Activated gamma-delta T cell treated with anti-CD3 and anti-CD28 coated beads, Interleukin-2, amount 50 U/mL, for 16 hours (primary cell): ENCODE measurements at places on chromosomes 3 and 15.

DNA sequence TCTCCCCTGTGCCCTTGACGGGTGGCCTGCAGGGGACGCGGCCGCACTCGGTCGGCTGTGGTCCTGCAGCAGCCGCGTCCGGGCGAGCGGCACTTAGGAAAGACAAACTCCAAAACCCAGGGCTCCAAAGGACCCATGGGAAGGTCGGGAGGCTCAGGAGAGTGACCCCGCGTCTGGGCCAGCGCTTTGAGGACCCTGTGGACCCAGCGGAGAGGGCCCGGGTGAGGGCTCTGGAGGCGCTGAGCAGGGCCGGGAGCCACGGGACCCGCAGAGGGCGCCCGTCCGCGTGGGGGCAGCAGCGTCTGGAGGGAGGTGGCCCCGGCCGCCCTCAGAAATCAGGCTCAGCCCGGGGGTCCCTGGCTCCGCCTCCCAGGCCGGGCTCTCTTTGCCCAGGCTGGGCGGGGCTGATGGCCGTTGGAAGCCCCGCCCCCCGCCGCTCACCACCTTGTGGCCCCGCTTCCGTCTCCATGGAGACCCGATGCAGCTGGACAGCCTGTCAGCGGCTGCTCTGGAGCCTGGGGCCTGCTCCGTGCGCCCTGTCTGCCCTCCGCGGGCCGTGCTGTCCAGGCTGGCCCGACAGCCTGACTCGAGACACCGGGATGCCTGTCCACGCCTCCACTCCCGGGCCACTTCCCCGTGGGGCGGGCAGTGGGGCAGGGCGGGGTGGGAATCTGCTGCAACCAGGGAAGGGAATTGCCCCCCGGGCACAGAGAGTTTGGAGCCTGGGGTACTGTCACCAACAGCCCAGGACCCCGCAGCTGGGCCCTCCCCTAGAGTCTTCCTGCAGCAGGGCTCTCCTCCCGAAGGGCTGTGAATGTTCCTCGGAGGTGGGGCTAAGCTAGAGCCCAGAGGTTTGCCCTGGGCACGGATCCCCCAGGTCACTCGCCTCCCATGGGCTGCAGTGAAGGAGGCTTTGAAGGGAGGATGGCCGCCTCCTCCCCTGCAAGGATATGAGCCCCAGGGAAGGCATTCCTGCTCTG is 34.8 kb upstream of the RPL32 start:
- no peak for DNase-seq

- DNase-seq = no peak
Observed at GRCh38 chr3:29282427-29283230, 1.8 kb downstream of the RBMS3 start.

- DNase-seq = no peak
Observed at GRCh38 chr15:81480645-81481053, 106.6 kb upstream of the TMC3 start.

- DNase-seq = no peak
Observed at GRCh38 chr3:187648177-187648576, 22.0 kb downstream of the SST start.

GRCh38 chr15:53580366-53580765 is 179.1 kb downstream of the WDR72 start:
- DNase-seq = no peak

- DNase-seq = no peak
Observed at GRCh38 chr3:157117875-157118654, 41.9 kb downstream of the CCNL1 start.

DNA sequence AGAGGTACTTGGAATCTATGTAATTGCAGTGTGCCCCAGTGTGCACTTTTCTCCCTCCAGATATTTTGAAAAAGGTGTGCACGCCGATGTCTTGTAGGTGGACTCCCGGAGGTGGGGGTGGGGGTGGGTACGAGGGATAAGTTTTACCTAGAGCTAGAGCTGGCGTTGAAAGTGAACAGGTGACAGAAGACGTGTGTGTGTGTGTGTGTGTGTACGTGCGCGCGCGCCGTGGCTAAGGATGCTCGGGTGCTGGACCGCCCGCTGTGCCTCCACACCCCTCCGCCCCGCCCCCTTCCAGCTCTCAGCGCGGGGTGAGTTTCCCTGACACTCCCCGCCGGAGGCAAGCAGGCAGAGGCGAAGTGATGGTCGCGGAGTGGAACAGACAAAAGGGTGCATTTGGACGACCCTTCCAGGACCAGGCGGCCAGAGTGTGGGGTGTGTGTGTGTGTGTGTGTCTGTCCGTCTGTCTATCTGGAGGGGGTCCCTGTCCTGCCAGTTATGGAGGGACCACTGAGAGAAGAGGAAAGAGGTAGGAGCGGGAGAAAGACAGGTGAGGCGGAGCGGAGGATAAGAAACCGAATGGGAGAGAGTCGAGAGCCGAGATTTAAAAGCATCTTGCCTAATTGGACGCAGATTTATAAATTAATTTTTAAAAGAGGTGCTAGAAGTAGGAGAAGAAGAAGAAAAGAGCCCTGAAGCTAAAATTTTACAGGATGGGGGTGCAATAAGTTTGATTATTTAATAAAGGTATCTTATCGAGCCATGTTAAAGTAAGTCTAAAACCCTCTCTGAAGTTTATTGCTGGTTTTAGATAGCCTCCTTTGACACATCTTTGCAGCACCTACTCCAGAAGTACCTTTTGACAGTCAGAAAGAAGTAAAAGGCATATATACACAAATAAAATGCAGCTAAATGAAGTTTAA is 335.8 kb upstream of the THRB start:
- DNase-seq = no peak

GRCh38 chr3:150145659-150146058 is 175.0 kb upstream of the PFN2 start:
- DNase-seq = no peak

- no peak for DNase-seq
Observed at GRCh38 chr3:177802151-177802900, 605.0 kb upstream of the TBL1XR1 start.

- DNase-seq = no peak
Observed at GRCh38 chr3:101170806-101171558, 149.4 kb downstream of the IMPG2 start.

GRCh38 chr3:134445636-134446035 is 40.1 kb downstream of the ANAPC13 start:
- DNase-seq = no peak

GRCh38 chr15:54803134-54803808 is 393.5 kb downstream of the RSL24D1 start:
- DNase-seq = no peak

DNA sequence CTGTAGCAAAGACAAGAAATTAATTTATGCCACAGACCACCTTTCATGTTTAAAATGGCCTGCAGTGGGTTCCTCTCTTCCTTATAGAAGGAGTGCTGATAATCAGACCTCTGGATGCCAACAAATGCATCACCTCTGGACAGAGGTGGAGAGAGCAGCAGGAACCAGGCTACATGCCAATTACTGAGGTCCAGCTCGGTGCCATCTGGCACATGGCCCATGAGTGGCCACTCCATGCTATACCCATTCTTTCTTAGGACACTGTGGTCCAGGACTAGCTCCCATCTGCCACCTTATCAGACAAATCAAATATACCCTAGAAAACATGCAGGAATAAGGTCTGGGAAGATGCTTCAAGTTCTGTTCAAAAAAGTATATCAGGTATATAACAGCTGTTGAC is 60.7 kb downstream of the TBC1D2B start:
- DNase-seq = no peak

- DNase-seq = no peak
Observed at GRCh38 chr3:111734652-111735051, 124.4 kb upstream of the PHLDB2 start.

GRCh38 chr3:149472030-149472797 is 2.3 kb upstream of the TM4SF4 start:
- no peak for DNase-seq

DNA sequence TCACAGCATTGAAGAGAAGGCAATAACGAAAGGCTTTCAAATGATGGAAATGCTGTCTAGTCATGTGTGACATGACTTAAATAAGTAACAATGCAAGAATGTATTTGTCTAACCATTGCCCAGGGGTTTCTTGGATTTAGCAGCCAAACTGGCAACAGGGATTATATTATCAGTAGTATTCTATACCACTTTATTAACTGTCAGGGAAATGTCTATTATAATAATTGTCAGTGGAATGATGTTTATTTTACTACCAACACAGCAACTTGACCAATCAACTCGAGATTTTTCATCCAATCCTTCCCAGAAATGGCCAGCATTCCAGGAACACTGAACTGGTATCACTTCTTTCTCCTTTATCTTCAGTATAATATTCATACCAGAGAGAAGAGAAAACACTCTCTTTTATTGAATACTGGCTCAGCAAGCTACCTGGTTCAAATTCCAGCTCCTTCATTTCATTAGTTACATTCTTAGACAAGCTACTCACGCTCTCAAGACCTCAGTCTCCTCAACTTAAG is 66.2 kb downstream of the FOXP1 start:
- DNase-seq = no peak

GRCh38 chr3:156353563-156353962 is 201.4 kb downstream of the SSR3 start:
- no peak for DNase-seq

DNA sequence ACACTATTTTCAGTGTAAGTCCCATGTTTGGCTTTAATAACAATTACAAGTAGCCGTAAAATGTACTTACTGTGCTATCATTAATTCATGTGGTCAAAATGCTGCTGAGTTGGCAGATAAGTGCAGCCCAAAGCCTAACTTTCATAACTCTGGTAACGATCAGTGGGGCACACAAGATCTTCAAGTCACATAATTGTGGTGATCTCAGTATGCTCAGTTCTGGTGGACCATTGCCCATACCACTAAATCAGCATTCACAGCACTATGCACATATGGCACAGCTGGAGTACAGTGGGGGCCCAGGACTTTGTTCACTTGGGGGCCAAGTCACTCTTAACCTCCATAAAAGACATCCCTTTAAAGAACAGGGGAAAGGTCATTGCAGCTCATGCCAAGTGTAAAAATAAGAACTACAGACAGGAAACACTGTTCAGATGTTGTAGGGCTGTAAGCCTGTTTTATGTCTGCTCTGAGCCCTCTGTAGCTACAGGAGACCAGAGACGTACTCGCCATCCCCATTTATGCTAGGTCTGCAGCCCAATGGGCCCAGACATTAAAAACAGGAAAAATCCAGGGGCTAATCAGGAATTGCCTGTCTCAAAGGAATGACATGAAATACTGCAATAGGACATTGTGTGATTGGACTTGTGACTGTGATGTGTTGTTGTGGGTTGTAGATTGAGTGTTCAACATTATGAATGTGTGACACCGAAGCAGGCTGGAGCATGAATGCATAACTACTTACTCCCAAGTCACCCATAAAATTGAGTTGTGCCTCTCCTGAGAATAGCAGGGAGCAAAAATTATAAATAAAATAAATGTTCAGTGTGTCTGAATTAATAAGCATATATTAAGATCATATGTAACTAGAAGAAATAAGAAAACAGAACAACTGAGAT is 282.5 kb upstream of the EPHA3 start:
- DNase-seq = no peak

DNA sequence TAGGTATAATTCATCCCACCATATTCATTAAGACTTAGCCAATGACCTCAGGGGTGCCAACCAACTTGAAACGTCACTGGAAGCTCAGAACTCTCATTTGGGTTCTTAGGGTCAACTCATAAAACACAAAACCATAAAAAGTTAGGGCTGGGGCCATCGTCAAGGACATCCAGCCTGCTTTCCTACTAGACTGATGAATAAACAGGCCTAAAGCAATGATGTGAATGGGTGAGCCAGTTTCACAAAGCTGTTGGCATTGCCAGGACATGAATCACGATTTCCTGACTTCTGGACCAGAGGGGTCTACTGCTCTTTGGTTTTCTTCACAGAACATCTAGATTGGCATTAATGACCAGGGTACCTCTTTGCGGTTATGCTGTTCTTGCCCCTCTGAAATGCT is 64.7 kb downstream of the EOMES start:
- no peak for DNase-seq

- DNase-seq = no peak
Observed at GRCh38 chr15:65896236-65896635, 26.9 kb downstream of the RAB11A start.

GRCh38 chr15:51023499-51023898 is 71.2 kb downstream of the TNFAIP8L3 start:
- DNase-seq = no peak

DNA sequence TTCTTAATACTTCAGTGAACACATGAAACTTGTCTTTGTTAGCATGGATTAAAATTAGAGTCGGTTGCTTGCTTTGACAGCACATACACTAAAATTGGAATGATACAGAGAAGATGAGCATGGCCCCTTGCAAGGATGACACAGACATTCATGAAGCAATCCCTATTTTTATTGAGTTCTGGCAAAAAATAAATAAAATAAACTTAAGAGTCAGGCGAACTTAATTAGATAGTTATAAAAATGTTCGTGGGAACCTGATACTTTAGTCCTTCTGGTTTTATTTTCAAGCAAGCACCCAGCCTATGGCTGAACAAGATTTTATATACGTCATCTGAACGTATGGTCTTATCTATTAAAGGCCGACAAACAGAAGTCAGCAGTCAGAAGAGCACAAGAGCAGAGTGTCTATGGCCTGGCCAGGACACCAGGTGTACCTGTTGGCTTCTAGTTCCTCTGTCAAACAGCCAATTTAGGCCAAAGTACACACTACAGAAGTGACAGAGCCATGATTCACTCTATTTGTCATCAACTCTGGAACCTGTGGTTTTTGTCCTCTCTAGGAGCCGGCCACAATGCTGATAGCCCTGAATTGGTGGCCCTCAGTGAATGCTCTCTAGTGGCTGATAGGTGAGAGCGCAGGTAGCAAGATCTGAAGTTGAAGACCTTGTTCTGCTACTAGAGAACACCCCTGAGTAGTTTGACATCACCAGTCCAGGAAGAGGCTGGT is 64.3 kb downstream of the LEO1 start:
- DNase-seq = no peak

DNA sequence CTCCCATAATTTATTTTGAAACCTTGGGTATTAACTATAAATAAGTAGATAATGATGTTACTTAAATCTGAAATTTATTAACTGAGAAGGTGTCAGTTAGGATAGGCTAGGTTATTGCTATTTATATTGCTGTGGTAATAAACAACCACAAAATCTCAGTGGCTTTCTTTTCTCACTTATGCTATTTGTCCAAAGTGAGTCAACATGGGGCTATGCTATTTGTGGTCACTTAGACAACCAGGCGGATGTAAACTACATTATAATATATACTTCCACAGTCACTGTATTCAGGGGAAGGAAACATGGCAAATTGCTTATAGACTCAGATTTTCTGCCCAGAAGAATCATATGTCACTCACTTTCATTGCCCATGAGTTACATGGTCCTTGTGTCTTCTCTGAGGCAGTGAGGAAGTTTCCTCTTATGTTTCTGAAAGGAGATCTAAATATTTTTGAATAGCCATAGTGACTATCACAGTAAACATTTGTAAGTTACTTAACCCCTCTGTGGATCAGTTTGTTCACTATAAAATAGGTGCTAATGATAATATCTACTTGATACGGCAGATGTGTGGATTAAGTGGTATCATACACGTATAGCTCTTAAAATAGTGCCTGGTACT is 19.8 kb downstream of the HMG20A start:
- DNase-seq = no peak
